ENCODE measurements at places on chromosomes 7 and 10.

- DNase-seq: no peak
These were observed 35.8 kb downstream of the AIFM2 start for GRCh38 chr10:70096705-70097420.

- DNase-seq: no peak
These were observed 129.3 kb downstream of the MYOF start for GRCh38 chr10:93352638-93353383.

DNA sequence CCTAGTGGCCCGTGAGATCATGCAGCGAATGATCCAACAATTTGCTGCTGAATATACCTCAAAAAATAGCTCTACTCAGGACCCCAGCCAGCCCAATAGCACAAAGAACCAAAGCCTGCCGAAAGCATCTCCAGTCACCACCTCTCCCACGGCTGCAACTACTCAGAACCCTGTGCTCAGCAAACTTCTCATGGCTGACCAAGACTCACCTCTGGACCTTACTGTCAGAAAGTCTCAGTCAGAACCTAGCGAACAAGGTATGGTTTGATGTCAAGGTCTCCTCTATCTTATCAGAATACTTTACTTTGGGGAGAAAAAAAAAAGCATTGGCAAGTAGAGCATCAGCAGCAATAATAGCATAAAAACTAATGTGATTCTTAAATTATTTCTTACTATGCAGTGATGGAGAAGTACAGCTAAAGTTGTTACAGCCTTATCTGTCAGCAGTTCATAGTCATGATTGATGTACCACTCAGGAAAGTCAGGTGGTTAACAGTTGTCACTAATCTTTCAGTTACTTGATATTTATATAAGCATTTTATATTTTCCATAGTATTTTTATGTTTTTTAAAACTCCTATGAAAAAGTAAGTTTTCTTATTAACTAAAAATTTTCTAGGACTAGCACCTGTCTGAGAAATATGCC lies 117.1 kb downstream of the LCOR start:
- no peak for DNase-seq

- no peak for DNase-seq
These were observed 17.8 kb downstream of the USP6NL start for GRCh38 chr10:11593612-11594011.

- no peak for DNase-seq
These were observed 1692.0 kb downstream of the REEP3 start for GRCh38 chr10:65213170-65213569.

GRCh38 chr7:16034353-16034752 lies 347.9 kb upstream of the MEOX2 start:
- no peak for DNase-seq

- DNase-seq: no peak
These were observed 118.3 kb upstream of the THSD7A start for GRCh38 chr7:11950281-11950680.

DNA sequence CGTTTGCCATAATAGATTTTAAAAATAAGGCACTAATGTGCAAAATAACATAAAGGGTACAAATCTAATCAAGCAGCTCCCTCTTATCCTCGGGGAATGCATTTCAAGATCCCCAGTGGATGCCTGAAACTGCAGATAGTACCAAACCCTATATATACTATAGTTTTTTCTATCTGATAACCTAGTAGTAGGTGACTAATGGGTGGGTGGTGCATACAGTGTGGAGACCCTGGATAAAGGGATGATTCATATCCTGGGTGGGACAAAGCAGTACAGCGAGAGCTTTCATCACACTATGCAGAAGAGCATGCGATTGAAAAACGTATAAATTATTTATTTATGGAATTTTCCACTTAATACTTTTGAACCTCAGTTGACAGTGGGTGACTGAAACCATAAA lies 464.5 kb downstream of the GRID1 start:
- DNase-seq: no peak

DNA sequence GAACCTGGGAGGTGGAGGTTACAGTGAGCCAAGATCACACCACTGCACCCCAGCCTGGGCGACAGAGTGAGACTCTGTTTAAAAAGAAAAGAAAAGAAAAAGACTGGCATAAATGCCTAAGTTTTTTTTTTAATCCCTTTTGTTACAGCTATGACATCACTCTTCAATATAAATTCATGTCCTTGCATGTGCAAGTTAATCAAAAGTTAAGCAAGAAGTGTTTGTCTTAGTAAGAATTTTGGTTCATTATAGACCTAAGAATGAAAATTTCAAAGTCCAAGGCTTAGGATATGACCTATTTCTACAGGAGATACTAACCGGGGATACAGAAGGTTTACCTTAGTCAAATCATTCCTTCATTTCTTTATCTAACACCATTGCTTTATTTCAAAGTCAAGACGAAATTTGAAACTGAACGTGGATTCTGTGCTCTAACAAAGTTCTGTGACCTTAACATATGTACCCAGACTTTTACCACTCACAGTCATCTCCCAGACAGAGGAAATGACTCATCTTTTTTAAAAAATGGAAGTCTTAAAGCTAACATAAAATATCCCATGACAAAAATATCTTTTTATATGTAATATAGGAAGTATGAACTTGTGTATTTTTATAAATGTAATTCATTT lies 29.3 kb upstream of the ITGB8 start:
- no peak for DNase-seq

GRCh38 chr10:28349892-28350291 lies 47.0 kb upstream of the MPP7 start:
- DNase-seq: no peak

DNA sequence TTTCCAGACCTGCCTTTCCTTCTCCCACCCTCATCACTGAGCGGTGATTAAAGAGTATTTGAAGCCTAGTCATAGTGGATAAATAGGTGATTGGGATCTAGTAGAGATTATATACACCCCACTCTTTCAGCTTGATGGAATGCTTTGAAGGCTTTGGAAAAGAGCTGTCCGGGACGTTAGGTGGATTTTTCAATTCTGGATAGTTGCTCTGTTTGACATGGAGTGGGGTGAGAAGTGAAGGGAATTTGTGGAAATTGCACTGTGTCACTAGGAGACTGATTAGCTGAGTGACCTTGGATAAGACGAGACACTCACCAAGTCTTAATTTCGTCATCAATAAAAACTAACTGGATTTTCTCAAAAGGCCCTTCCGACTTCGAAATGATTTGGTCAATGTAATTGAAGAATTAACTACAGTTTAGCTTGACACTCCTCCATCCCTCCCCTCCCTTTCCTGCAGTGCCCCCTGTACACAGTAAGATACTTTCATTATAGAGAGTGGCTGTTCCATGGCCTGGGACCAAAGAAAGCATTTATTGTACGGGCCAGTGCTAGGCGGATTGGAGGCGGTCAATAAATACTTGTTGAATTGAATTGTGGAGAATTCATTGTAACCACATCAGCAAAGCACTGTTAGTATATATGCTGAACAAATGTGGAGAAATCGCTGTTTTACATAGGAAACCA lies 962 bp downstream of the ZKSCAN1 start:
- DNase-seq: no peak

GRCh38 chr10:76954838-76955237 lies 682.8 kb downstream of the KCNMA1 start:
- no peak for DNase-seq

DNA sequence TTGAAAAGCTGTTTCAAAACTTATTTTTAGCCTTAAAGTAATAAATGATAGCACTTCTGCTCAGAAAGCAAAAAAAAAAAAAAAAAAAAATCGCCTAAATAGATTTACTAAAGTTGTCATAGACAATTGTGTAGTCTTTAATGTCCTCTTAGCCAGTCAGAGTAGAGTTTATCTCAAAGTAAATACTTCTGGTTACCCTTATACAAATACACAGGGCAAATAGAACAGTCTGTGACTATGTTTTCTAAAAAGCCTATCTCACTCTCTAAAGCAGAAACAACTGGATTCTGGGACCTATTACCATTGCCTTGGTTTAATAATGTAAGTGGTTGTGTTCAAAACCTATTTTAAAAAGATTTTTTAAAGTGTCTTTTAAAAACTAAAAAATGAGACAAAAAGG lies 156.2 kb upstream of the THSD7A start:
- no peak for DNase-seq

DNA sequence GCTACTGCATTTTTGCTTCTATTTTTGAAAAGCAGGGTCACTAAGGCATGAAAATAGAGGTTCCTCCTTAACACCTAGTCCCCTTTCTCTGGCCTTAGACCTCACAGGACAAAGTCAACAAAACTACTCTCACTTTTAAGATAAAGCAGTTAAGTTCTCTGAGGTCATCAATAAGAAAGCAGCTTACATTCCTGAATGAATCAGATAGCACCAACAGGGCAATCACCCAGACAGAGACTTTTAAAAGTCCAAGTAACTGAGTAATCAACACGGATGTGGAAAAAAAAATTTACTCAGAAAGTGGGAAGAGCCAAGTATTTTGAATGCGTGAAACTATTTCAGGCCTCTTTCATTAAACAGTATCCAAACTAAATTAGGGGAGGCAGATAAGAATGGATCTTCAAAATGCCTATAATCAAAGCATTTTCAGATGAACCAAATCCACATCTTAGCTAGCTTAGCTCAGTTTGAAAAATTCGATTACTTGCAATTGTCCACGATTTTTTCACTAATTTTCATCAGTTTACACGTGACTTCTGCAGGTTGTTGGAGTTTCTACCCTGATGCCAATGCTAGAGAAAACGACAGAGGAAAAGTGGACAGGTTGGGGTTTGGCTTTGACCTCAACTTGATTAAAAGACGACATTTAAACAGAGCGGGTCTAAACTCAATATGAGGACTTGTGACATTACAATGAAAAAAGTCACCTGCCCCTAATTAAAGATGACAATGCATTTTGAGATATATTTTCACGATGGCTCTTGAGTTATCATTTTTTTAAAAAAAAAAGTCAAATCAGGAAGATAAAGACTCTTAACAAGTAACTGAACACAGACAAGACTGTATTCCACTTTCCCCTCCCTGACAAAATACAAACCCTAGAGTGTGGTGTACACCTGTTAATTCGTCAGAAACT lies 1.6 kb downstream of the BEND7 start:
- no peak for DNase-seq

DNA sequence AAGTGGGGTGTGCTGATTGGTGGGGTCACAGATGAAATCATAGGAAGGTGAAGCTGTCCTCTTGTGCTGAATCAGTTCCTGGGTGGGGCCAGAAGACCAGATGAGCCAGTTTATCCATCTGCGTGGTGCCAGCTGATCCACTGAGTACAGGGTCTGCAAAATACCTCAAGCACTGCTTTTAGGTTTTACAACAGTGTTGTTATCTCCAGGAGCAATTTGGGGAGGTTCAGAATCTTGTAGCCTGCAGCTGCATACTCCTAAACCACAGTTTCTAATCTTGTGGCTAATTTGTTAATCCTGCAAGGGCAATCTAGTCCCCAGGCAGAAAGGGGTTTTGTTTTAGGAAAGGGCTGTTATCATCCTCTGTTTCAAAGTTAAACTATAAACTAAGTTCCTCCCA lies 17.0 kb upstream of the IFRD1 start:
- DNase-seq: no peak

- DNase-seq: no peak
These were observed 4.7 kb downstream of the DNAH11 start for GRCh38 chr7:21547501-21547900.

GRCh38 chr10:28253169-28253785 lies 49.6 kb downstream of the MPP7 start:
- no peak for DNase-seq
